ENCODE measurements at places on chromosomes 2 and 18.
A peak's percentile ranks its signal among the peaks of the same experiment; 100 is the strongest.

- no peak for DNase-seq
Measured at GRCh38 chr18:37701967-37702366, 136.4 kb upstream of the CELF4 start.

GRCh38 chr2:54952978-54953456 lies 97.2 kb downstream of the RTN4 start:
- DNase-seq = no peak

- DNase-seq = no peak
Measured at GRCh38 chr18:27860011-27860410, 316.9 kb downstream of the CDH2 start.

DNA sequence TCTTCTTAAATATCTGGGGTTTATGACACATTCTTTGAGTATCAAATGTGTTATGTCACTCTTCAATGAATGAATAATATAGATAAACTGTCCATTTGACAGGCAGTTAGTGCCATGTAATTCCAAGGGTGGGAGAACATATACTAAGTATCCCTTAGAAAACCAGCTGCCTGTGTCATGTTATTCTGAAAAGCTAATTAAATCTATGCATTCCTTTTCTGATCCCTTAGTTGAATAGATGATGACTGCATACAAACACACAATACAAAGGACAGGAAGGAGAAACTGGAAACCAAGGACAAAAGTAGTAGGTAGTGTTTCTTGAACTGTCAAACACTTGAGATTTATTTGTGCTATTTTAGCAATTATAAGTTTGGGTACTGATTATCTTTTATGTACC lies 8.3 kb downstream of the ARHGAP28 start:
- no peak for DNase-seq

- DNase-seq = no peak
Measured at GRCh38 chr18:44724105-44724778, 43.6 kb downstream of the SETBP1 start.

DNA sequence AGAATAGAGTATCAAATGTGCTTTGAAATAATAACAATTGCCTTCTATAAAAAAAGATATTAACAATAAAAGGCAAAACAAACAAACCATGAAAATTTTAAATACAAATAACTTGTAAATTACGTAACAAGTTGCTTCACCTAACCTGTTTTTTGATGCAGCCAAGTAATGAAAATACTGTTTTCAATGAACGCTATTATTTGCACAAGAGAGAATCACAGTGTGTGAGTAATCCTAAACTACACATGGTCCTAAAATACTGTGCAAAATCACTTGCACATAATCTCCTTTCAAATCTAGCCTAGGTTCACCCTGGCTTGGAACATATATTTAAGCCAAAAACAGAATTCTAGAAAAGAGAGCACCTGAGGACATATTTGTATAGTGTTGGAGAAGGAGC lies 98.9 kb downstream of the CCDC148 start:
- DNase-seq = no peak

DNA sequence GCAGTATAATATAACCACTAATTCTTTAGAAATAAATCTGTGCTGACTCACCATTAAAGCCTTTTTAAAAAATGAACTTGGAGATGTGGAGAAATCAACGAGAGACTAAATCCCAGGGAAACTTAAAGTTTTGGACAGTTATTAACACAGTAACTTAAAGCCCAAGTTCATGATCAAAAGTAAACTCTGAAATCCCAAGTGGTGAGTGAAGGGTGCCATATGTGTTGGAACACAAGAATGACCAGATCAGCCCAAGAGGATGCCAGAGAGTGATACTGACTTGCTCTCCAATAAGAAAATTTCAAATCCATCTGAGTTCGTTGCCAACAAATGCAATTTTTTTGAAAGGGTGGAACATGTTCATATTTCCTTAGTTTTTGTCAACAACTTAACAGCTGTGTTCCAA lies 838.1 kb upstream of the ACVR2A start:
- no peak for DNase-seq

DNA sequence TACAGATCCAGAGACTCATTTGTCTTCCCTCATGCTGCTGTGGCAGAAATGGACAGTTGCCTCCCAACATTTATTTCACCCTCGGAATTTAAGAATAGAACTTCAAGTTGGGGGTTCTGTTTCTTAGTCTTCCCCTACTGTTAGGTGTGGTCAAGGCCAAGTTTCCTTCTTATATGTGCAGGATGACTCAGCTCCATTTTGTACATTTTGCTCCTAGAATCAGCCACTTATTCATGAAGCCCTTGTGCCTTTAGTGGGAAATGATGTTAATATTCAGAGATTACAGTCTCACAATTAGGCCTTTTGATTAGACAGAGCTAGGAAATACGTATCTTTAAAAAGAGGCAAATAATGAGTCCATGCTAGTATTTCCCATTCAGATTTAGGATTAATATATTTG lies 46.2 kb upstream of the ELOA2 start:
- DNase-seq = no peak

GRCh38 chr2:33204945-33205344 lies 258.2 kb downstream of the LTBP1 start:
- no peak for DNase-seq

DNA sequence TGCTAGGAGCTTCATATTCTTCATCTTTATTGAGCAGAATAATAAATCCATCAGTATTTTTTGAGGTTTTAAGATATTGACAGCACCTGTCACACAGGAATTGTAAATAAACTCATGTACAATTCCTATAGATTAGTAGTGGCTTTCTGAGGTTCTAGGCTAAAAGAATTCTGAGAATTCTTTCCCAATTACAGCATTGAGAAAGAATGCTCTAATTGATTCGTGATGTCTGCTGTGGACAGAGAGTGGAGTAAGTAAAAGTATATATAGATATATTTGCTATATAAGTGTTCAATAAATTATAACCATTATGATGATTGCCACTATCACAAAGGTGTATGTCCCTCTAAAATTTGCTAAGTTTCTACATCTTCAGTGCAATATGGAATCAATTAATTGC lies 186.5 kb upstream of the NRP2 start:
- DNase-seq = no peak

DNA sequence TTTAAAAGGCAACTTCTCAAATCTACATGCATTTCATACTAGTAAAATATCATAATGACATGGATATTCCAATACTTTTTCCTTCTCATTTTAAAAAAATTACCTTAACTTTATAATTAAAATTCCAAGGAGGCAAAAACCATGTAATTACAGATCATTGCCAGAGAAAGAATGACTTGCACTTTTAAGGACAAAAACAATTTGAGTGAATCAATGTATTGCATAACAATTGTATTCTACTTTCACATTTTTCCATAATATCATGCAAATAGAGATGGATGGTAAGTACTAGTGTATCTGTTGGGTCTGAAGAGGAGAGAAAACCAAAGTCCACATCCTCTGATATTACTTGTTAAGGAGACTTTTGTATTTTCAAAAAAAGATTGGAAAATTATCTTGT lies 89.5 kb upstream of the NCK2 start:
- no peak for DNase-seq

- DNase-seq = peak; percentile 57
Measured at GRCh38 chr2:6917071-6917760, at the start of gene RNF144A. RNF144A (plus strand) TSS chr2:6917412; CDS start chr2:6996927, 79,515 bp downstream.

DNA sequence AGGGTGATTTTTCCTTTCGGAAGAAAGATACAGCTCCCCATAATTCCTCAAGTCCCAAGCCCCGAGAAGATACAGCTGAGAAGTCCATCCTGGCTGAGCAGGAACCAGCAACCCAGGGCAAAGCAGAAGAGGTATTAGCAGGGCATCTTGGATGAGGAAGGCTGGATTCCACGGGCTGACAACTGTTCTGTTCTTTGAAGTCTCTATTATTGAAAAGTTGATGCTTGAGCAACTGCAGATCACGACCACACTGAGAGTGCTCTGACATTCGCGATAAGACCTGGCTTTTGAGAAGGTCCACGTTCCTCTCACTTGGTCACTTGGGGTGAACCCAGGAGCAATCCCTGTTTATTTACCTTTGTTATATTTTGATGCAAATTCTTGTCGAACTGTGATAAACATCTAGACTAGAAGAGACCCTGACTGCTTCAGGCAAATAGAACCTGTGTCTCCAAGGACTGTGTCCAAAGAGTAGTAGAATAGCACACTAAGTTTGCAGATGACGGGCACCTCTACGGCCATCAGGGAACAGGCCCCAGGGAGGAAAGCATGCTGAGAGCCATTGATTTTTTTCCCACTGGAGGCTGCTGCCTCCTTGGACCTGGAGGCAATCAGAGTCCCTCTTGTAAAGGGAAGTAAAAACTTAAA lies 133.1 kb downstream of the ARL4C start:
- DNase-seq = no peak

DNA sequence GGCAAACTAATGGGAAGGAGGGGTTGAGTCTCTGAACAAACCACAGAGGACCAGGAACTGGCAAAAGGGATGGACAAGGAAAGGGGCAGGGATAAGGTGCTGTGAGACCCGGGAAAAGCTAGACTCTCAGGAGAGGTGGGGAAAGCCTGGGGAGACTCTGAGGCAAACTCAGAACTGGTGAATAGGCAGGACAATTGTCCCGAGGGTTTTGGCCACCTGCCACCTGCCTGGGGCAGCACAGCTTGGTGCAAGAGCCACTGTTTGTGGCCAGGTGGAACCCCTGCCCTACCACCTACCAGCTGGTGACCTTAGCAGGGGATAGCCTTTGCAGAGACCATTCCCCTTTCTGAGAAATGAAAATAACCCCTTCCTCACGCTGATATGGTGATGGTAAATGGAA lies 129.4 kb upstream of the ASB18 start:
- no peak for DNase-seq

DNA sequence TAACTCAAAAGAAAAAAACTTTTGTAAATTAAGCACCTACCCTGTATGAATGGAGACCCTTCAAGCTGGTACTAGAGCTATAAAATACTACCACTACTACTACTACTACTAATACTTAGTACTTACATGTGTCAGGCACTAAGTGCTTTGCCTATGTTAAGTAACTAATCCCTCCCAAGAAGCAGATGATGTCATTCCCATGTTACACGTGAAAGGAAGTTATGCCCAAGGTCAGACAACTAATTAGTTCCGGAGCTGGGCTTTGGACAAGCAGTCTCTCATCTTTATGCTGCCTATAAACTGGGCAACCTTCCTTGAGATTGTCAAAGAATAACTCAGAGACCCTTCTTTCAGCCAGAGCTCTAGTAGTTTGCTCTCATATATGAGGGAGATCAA lies 13.9 kb upstream of the ATP6V1B1 start:
- no peak for DNase-seq

GRCh38 chr18:7190547-7191156 lies 40.2 kb upstream of the LRRC30 start:
- DNase-seq = no peak

GRCh38 chr2:61807036-61807757 lies 46.7 kb downstream of the FAM161A start:
- DNase-seq = no peak

GRCh38 chr2:197368412-197368811 lies 57.8 kb upstream of the ANKRD44 start:
- no peak for DNase-seq

DNA sequence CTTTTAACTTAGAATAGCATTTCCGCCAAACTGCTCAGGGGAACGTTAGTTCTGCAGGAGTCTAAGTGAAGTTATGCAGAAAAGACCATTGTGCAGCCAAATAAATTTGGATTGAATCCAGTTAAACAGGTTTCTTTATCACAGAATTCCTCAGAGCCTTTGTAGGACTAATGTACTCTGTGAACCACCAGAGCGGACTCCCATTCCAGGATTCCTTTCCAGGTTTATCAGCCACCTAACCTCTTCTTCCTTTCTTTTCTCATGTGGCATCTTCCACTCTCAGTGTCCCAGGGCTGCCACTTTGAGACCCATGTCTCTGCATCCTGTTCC lies 350.4 kb downstream of the TSN start:
- no peak for DNase-seq

DNA sequence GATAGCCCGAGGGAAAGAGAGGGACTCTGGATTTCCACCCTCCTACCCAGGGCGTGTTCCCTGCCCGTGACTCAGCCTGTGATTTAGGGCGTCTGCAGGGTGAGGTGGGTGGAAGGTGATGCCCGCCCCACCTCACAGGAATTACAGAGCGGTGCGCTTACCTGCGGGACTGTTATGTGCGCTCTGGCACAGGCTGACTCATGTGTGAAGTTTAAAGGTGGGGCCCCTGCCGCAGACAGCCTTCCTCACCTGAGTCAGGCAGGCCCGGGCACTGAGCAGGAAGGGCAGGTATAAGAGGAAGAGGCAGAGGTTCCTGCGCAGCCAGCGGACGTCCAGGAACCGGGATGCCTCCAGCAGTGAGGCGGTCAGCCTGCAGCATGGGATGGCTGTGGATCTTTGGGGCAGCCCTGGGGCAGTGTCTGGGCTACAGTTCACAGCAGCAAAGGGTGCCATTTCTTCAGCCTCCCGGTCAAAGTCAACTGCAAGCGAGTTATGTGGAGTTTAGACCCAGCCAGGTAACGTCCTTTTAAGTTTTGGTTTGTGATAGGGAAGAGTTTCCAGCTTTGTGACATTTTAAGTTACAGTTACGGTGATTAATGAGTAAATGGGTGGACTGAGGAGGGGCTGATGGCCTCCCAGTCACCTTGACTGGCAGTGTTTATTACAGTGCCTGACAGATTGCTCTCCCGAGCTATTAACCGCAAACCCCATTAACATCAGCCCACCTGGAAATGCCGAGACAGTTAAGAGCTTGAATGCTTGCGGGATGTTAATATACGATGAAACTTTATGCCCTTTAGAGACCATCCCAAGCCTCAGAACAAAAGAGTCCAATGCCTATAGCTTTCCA lies 141.6 kb upstream of the TTC39C start:
- DNase-seq = peak; percentile 90

- DNase-seq = no peak
Measured at GRCh38 chr18:35572644-35573043, 8.9 kb upstream of the GALNT1 start.

GRCh38 chr2:229179628-229180027 lies 91.5 kb downstream of the PID1 start:
- DNase-seq = no peak

DNA sequence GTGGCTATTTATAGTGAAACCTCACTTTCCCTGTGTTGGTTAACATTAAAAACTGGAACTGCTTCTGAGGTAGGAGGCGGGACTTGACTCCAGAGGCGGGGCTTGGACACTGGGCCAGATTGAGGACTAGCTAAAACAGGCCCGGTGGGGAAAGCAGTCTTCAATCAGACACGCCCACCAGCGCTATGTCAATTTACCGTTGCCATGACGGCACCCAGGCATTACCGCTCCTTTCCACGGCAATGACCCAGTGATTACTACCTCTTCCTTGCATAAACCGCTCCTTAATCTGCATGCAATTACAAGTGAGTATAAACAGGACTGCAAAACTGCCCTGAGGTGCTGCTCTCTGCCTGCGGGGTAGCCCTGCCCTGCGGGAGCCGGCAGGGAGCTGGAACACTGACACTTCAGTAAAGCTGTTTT lies 35.3 kb downstream of the LRRFIP1 start:
- DNase-seq = peak; percentile 96

GRCh38 chr2:241010531-241011295 lies 12.3 kb downstream of the SNED1 start:
- no peak for DNase-seq

Data from colonic mucosa (tissue), 4 donors.